NCI-H460 (cell line): ENCODE measurements at places on chromosomes 4 and X. TPM values are rescaled to one million over a fixed set of nuclear protein-coding genes. Genes with fewer than 3 reads are reported as not detected.

GRCh38 chr4:10527438-10527837 lies 70.2 kb upstream of the ZNF518B start:
- DNase-seq: no peak

DNA sequence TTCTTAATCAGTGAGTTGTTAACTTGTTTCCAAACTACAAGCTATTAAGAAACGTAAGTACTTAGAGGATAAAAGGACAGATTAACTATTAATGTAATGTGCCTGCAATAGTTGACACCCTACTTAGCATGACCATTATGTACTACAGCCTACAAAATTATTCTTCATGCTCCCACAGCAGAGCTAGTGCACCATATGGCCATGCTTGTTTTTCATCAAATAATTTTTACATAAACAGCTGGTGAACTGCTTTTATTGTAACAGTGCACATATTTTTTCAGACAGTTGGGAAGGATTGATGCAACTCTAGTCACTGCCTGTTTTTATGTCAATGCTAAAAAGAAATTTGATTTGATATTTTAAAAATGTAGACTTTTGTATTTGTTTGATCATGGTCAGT lies 10.2 kb upstream of the MAGEB10 start:
- no peak for DNase-seq

DNA sequence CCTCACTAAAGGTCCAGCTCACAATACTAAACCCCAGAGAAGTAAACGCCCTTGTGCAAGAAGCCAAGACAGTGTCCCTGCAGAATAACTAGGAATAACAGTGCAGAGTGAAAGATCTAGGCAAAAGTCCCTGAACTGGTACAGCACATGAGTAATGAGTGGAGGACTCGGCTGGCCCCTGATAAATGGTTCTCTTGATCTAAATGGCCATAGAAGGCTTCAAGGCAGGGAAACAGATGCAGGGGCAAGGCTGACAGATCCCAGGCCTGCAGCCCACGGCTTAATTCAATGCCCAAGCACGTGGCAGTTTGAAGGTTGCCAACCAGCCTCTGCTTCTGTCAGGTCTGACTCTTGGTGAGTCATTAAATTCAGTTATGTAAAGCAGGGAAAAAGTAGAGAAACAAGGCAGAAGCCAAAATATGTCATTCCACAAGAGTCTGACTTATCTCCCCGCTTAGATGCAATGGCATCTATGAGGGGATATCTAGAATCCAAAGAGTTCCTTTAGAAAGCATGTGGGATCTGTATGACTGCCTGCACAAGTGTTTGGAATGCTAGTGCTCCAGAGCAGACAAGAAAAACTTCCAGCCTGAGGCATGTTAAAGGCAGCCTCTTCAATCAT lies 121.3 kb downstream of the PRDM5 start:
- no peak for DNase-seq

GRCh38 chrX:104621781-104622180 lies 55.8 kb downstream of the IL1RAPL2 start:
- DNase-seq: no peak

GRCh38 chr4:88734403-88734949 lies 36.8 kb upstream of the NAP1L5 start:
- no peak for DNase-seq

DNA sequence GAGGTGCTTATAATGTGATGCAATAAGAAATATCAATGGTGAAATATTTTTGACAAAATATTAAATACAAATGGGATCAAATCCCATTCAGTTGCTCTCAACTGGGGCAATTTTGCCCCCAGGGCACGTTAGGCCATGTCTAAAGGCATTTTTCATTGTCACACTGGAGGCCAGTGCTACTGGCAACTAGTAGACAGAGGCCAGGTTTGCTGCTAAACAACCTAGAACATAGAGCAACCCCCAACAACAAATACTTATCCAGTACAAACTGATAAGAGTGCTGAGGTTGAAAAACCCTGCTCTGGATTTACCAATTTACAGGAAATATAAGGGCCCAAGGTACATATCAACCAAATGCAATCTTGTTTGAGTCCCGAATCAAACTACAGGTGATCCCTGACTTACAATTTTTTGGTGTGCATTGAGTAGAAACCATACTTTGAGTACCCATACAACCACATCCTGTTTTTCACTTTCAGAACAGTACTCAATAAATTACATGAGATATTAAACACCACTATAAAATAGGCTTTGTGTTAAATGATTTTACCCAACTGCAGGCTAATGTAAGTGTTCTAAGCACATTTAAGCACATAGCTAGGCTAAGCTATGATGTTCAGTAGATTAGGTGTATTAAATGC lies 237.5 kb downstream of the HNRNPD start:
- DNase-seq: no peak

- no peak for DNase-seq
Measured at GRCh38 chr4:10974371-10974770, 289.8 kb upstream of the CLNK start.

DNA sequence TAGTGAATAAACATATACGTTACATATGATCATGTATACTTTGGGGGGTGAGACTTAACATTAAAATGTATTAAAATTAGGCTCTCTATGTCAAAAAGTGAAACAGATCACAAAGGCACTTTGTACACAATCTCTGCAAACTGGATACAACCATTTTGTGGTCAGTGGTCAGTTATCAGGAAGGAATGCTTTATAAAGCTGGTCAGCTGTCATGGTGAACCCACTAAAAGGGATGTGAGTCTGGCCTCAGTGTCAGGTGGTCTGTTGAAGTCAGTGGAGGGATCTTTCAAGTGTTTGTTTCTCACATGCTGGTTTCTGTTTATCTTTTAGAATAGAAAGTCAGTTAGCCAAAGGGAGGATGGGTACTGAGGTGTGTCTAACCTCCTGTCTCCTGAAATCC lies 875.5 kb upstream of the INTU start:
- no peak for DNase-seq

DNA sequence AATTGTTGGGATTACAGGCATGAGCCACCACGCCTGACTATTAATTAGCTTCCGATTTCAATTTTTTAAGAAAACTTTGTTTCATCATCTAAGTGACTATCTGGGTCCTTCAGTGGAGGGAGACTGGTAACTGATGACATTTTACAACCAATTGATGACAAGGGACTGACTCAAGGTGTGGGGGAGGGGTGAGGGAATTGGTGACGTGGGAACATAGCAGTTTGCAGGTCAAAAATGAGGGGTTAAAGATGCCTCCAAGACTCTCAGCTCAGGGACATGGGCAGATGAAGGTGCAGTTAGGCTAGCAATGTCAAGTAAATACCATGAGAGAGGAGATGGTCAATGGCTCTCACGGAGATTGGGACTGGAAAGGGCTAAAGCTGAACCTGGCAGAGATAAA lies 5.7 kb upstream of the FAM9C start:
- no peak for DNase-seq

- DNase-seq: no peak
Measured at GRCh38 chr4:105894660-105895582, at the start of gene NPNT. Gene NPNT (plus strand): TSS chr4:105895471. CDS start chr4:105895653, 182 bp downstream.

DNA sequence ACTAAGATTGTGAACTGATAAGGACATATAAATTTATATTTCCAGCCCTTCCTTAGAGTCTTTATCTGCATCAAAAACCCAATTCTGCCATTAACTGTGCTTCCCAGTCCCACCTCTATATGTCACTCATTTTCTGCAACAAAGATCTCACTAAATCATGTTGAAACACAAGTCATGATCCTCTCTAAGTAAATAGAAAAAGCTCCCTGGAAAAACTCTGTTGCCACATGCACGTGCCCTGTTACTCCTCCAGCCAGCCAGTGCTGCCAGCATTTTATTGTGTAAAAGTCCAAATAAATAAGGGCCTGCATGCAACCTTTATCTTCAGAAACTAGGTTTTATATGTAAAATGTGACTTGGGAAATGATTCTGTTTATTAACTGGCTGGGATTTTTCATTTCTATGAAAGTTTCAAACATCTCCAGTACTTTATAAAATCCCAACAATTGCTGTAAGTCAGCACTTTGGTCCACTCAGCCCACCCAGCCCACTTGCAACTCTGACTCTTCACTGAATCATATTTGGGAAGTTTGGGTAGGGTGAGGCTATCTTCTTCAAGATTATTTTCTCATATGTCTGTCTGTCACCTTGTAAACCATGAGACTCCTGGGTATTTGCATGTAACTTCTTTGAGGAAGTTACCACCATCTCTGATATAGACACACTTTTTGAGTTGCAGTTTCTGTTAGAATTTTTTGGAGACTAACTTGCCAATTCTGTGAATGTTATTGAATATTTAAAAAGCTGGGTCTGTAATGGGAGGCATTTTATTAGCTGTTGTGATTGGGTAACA lies 40.0 kb upstream of the SMARCA5 start:
- DNase-seq: no peak

GRCh38 chrX:149961572-149961971 lies 23.3 kb upstream of the EOLA2 start:
- DNase-seq: no peak

- DNase-seq: no peak
Measured at GRCh38 chr4:136392576-136392975, 1139.7 kb downstream of the PCDH18 start.

GRCh38 chrX:42694260-42694815 lies 83.6 kb downstream of the PPP1R2C start:
- DNase-seq: no peak

- DNase-seq: no peak
Measured at GRCh38 chr4:6924361-6924779, 14.7 kb downstream of the TBC1D14 start.

GRCh38 chr4:87406462-87406861 lies 15.5 kb upstream of the HSD17B11 start:
- no peak for DNase-seq

DNA sequence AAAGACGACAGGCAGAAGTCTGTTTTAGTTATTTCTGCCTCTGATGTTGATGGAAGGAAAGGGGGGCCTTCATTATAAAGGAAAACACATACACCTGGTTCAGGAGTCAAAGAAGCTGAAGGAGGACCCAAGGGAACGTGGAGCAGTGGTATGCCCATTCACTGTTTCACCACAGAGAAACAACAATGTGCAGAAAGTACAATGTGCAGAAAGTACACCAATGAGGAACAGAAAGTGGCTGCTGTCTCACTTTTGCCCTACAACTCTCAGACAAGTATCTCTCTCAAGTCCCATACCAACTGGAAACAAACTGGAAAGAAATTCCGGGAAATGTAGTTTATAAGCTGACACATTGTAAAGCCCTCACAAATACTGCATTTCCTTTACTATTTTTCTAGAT lies 564.5 kb downstream of the TRAM1L1 start:
- no peak for DNase-seq

DNA sequence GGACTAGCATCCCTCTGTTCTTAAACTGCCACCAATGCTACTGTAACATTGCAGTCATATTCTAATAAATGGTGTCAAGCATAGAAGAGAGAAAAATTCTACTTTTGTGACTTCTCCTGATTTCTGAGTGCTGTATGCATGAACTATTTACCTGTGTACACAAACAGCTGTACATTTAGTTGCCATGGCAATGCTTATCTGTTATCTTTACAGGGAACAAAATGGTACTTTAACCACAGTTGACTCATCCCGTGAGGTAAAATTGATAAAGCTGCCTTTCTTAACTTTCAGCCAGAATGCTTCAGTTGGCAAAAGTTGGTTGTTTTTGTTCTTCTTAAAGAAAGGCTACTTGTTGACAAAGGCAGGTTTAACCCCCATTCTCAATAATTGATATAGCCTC lies 587.5 kb upstream of the MAGEB2 start:
- DNase-seq: no peak

GRCh38 chr4:152534541-152535359 lies 1.1 kb downstream of the FBXW7 start:
- DNase-seq: no peak

- no peak for DNase-seq
Measured at GRCh38 chr4:172985552-172985951, 183.1 kb upstream of the GALNT7 start.

DNA sequence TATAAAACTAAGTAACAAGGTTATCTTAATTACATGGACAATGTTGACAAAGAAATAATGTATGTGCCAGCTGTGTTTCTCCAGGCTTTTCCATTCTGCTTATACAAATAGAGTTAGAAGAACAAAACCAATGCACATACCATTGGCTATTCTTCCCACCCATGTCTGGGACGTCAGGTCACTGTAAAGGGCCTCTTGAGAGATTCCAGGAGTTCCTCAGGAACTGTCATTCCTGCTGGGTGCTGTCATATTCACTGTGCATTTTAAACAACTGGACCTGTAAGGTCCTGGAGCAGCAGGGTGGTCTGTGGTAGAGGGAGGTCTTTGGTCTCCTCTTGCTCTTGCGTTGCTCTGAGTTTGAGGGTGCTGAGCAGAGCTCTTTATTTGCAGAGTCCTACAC lies 74.6 kb upstream of the AP1S2 start:
- DNase-seq: no peak

- DNase-seq: no peak
Measured at GRCh38 chr4:11415409-11416070, 13.2 kb downstream of the HS3ST1 start.

The SUPT20HL2 gene
- not detected in 2 replicates for total RNA-seq

The FRG1 gene
- total RNA-seq: 39.9 and 41.8 TPM in 2 replicates

The SSX2 gene
- not detected in 2 replicates for total RNA-seq

The STATH gene
- not detected in 2 replicates for total RNA-seq

The SLC10A4 gene
- total RNA-seq: 2.1 and 2.6 TPM in 2 replicates

The HAUS3 gene
- 11.9 and 12.3 TPM in 2 replicates for total RNA-seq

The HSFX4 gene
- total RNA-seq: not detected in 2 replicates

The ARHGEF6 gene
- total RNA-seq: 2.7 and 3.4 TPM in 2 replicates

The ABCG2 gene
- 37.4 and 41.7 TPM in 2 replicates for total RNA-seq

The PNMA3 gene
- total RNA-seq: not detected in 2 replicates

The RIPPLY1 gene
- not detected in 2 replicates for total RNA-seq

The SSX2B gene
- not detected in 2 replicates for total RNA-seq

The CISD2 gene
- total RNA-seq: 73.1 and 76.7 TPM in 2 replicates

The AASDH gene
- total RNA-seq: 12.1 and 13.3 TPM in 2 replicates

The KDR gene
- 0.10 and 0.35 TPM in 2 replicates for total RNA-seq

The COX7B2 gene
- not detected in 2 replicates for total RNA-seq
